Lung microvascular endothelial cell (primary cell): ENCODE measurements at places on chromosomes 6 and 20. TPM values are rescaled to one million over a fixed set of nuclear protein-coding genes. Genes with fewer than 3 reads are reported as not detected.

DNA sequence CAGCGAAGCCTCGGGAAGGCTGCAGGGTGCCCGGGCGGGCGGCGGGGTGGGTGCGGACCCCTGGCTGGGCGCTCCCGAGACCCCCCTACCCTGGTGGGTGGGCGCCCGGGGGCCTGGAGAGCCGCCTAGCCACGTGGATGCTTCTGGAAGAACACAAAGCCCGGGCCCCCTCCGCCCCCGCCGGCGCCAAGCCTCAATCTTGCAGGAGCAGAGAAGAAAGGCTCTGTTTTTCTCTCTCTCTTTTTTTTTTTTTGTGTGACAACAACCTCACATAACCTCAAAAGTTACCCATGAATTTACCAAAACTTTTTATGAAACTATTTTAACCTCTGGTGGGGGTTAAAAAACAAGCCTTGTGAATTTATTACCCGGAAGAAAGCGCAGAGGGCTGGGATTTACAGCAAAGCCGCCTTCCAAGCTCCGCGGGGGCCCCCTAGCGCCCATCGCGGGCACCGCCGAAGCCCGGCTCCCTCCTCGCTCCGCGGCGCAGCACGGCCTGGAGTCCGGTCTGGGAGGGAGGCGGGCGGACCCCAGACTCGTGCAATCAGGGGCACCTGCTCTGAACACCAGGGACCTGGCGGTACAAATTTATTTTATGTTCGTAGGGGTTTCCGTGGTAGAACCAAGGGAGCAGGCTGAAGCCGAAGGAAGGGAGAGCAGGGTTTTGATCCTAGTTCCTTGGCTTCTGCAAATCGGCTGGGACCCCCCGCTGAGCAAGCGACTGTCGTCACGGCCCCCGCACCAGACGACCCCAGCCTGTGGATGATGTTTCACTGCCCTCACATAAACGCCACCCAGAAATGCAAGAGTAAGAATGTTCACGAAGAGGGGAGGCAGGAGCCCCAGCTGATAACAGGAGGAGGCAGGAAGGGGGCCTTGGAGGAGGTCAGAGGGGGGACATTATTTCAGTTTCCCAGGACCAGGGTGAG lies 58.9 kb downstream of the ZNF831 start:
- peak; percentile 90 for DNase-seq

GRCh38 chr6:157944983-157945931 lies 36.4 kb upstream of the SYNJ2 start:
- no peak for DNase-seq

- DNase-seq: no peak
Measured at GRCh38 chr6:89260310-89260709, 43.2 kb upstream of the GABRR1 start.

DNA sequence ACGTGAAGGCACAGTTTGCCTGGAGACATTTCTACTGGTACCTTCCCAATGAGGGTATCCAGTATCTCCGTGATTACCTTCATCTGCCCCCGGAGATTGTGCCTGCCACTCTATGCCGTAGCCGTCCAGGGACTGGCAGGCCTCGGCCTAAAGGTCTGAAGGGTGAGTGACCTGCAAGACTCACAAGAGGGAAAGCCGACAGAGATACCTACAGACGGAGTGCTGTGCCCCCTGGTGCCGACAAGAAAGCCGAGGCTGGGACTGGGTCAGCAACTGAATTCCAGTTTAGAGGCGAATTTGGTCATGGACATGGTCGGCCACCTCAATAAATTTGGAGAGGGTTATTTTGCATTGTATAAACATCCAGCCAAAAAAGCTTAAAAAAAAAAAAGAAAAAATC lies 420.3 kb upstream of the FLRT3 start:
- DNase-seq: no peak

DNA sequence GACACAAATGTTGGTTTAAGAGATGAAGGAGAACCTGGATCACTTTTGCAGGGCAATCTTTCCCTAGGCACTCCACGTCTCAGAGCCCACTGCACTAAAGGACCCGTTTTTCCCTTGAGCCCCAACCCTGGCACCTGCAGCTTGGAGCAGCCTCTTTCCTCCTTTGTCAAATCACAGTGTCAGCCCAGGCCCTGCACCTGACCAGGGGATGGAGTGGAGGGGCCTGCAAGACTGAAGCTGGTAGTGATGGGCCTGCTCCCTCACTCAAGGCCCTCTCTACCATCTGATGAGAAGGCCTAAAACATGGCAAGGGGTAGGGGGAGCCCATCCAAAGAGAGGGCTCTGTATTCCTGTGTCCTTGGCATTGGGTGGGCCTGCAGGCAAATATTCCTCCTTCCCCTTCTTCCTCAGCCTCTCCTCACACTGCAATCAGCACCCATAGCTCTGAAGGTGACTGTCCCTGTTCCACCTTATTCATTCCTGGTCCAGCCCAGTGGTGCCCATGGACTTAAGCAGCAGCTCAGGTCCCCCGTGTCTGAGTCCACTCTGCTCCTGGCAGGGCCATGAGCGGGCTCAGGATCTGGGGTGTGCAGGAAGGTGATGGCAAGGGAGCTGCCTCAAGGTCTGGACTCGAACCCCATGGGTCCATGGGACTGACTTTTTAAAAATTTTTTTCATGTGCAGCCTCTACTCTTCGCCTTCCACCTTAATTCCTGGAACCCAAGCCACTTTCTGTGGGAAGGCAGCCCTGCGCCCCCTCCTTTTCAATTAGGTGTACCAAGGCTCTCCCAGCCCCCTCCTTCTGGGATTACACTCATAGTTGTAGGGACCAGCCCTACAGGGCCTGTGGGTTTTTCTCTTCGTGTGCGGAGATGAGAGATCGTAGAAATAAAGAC lies 6.7 kb downstream of the RAET1G start:
- no peak for DNase-seq

DNA sequence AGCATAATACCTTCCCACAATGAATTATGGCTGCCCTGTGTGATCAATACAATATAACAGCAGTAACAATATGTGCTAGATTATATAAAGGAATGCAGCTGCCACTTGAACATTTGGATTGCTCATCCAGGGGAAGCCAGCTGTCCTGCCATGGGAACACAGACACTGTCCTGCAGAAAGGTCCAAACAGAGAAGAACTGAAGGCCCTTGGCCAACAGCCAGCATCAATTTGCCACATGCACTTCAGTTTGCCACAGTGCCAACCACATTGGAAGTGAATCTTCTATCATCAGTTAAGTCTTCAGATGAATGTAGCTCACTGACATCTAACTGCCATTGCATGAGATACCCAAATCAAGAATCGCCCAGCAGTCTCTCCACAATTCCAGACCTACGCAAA lies 332.4 kb downstream of the PRKN start:
- no peak for DNase-seq

DNA sequence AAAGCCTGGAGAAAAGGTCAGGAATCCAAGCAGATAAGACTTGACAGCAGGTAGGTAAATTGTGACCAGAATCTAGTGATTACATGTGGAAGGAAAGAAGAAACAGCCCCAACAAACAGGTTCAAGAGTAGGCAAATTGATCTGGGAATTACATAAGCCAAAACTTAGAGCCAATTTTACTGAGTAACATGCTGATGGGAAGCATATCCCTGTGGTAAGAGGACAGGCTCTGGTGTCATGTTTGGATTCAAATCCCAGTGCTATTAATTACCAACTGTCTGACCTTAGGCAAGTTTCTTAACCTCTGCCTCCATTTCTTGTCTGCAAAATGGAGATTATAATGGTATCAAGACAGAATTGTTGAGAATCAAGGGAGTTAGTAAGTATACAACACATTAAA lies 20.4 kb downstream of the MCM9 start:
- DNase-seq: no peak

DNA sequence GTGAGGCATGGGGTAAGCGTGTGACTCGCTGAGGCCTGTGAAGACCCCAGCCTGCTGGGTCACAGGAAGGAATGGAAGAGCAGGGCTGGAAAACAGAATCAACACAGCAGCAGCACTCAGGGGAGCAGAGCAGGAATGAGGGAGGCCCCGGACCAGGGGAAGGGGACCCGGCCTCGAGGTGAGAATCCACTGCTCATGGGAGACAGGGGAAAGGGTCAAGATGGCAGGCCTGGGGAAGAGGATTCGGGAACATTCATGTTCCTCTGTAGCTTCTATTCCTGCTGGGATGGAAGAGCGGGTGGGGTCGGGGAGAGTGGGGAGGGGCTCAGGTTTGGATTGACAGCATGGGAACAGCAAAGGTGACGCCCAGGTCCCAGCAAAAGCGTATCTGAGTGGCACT lies 59.4 kb downstream of the NPEPL1 start:
- DNase-seq: no peak

GRCh38 chr6:89555806-89556205 lies 82.7 kb downstream of the LYRM2 start:
- DNase-seq: no peak

- no peak for DNase-seq
Measured at GRCh38 chr6:84278321-84278998, 51.0 kb upstream of the CEP162 start.

GRCh38 chr6:11139051-11139960 lies 27.8 kb upstream of the ERVFRD-1 start:
- no peak for DNase-seq

DNA sequence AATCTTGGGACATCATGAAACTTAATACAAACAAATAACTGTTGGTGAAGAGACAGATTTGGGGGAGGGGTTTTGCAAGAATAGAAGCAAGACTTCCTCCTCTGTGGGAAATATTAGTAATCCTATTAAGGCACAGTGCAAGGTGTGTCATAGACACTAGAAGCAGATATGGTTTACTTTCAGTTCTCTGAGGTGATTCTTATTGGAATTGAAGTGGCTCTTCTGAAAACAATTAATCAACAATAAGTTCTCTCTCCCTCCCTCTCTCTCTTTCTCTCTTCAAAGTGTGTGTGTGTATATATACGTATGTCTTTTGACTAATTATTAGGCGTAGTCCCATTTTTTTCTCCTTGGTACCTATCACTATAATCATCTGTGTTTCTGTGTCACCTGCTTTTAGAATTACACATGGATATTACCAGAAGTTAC lies 99.8 kb downstream of the HIVEP2 start:
- DNase-seq: peak; percentile 55

DNA sequence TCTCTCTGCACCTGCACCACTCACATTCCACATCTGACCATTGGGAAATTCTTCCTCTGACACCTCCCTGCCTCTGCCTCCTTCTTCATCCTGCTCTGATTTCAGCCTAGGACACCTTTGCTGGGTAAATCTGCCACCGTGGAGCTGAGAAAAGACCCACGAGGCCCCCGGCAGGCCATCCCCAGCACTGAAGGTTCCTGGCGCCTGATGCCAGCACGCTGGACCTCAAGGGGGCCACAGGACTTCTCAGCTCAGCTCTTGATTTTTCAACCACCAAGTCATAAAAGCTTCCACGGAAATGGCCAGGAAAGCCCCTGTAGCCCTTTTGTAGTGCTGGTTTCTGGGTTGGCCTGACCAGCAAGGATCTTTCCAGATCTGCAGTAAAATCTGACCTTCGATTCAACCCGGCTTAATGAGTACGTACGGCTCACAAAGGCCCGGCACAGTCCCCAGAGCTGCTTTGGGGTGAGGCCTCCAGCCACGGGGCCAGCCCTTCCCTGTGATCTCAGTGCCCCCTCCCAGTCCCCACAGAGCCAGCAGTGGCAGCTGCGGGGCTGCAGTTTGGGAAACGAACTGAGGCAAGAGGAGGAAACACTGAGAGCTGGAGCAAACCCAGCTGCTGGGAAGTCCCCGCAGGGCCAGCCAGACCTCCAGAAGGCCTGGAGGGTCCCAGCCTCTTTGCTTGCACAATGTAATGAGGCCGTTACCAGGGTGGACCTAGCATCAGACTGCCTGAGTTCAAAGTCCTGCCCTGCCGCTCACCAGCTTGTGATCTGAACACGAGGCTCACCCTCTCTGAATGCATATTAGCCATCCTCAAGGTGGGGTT lies 157.5 kb downstream of the BMP7 start:
- no peak for DNase-seq

DNA sequence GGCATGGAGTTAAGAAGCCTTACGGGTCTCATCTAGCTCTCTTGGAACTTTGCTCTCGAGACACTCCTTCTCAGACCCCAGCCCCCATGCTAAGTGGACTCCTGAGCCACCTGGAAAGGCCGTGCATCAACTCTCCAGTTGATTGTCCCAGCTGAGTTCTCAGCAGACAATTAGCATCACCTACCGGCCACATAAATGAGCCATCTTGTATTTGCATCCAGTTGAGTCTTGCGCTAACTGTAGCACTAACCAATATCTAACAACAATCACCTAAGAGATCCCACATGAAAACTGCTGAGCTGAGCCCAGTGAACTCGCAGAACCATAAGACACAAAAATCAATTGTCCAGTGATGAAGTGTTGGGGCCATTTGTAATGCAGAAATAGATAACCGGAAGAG lies 49.7 kb downstream of the PCNA start:
- DNase-seq: no peak

- peak; percentile 85 for DNase-seq
Measured at GRCh38 chr6:145044641-145045246, 690.6 kb downstream of the EPM2A start.

- peak; percentile 36 for DNase-seq
Measured at GRCh38 chr6:37698264-37699137, 818 bp upstream of the MDGA1 start.

GRCh38 chr20:37398750-37399621 lies 53.0 kb downstream of the SRC start:
- no peak for DNase-seq

DNA sequence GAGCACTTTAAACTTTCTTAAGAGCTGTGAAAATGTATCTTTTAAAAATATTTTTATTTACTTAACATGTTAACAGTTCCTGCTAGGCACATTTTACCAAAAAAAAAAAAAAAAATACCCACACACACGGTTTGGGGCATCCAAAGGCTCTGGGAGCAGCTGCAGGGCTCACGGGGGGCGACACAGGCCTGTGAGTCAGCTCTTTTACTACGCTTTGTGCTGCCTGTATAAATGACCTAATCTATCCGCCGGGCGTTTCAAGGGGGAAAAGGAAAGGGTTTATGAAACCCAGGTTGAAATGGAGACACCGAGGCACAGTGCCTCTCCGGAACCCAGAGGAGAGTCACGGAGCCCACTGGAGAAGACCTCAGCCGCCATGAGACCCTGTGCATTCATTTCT lies 40.4 kb downstream of the DLL1 start:
- DNase-seq: no peak

- no peak for DNase-seq
Measured at GRCh38 chr6:54716877-54717276, 129.7 kb upstream of the FAM83B start.

- DNase-seq: no peak
Measured at GRCh38 chr6:128886706-128887105, 3.8 kb downstream of the LAMA2 start.

DNA sequence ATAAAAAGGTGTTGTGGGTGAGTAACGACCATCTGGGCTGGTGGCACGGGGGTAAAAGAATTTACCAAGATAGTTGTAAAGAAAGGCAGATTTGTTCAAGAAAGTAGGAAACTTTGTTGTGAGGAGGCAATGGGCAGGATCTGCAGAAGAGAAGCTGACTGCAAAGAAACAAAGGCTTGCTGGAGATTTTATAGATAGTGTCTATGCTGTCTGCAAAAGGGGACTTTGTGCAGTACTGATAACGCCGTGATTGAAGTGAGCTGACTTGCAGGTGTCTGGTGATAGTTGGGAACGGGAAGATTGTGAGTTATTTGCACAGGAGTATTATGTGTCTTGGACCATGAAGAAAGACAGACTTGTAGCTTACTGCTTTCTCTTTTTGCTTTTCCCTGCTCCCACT lies 36.8 kb upstream of the GSTA3 start:
- no peak for DNase-seq

Gene TRAPPC3L
- under 0.01 TPM in 1 of 2 replicates, not detected in the other for total RNA-seq

Gene CST2
- not detected in 2 replicates for total RNA-seq

Gene TFAP2A
- total RNA-seq: not detected in 2 replicates

Gene TREM2
- total RNA-seq: not detected in 2 replicates

Gene NKAPL
- 0.20 and 0.22 TPM in 2 replicates for total RNA-seq

Gene BPIFA1
- total RNA-seq: not detected in 2 replicates

Gene EYA4
- total RNA-seq: 0.22 and 0.40 TPM in 2 replicates
